CD4-positive, alpha-beta T cell treated with Interleukin-10 for 1 hour (primary cell): ENCODE measurements at places on chromosomes 6 and 20.

- no peak for DNase-seq
Observed at GRCh38 chr6:149445095-149445466, 39.7 kb downstream of the ZC3H12D start.

DNA sequence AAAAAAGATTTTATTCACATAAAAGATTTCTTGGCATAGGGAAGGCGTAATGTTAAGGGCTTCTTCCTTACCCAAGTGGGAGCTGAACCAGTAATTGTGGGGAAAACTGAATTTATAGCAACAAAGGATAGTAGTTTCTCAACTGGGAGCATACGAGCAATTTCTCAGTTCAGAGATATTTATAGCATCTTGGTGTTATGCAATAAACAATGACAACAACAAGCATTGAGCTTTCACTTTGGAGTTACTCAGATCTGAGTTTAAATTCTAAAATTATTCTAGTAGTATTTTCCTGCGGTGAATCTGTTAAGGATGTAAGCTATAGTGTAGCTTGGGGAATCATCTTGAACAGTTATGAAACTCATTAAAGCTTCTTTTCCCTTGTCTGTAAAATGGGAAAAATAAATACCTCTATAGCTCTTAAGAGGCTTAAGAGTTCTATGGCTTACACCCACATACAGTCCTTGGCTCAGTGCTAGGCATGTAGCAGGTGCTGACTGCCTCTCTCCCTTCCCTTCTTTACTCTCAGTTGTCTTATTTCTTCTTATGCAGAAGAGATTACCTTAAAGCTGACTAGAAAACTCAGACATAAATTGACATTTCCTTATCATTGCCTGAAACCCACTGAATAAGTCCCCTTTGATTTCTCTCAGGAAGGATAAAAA, 58.8 kb downstream of the SAMD5 start:
- no peak for DNase-seq

- DNase-seq = no peak
Observed at GRCh38 chr6:30355281-30355680, 10.3 kb downstream of the RPP21 start.

DNA sequence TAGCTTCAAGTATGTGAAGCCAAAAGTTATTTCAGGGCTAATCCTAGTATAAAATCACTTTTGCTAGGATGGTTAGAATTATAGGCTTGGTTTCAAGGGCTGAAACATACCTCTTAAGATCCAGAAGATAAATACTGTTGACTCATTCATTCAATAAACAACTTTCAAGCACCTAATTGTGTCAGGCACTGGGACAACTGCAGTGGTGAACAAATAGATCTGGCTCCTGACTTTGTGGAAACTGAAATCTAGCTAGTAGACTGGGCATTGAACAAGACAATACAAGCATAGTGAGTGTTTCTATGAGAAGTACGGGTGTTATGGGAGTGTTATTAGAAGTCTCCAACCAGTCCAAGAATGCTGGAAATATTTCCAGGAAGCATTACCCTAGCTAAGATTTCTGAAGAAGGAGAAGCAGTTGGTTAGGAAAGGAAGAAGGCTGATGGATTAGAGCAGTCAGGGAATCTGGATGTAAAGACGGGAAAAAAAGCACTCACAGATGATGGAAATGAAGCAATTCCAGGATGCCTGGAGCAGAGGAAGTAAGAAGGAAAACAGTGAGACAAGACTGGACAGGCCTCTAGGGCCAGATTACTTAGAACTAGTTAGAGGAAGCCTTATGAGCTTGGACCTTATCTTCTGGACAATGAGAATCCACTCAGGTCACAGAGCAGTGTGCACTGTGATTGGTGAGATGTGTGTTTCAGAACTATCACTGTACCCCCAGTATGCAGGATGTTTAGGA, 132.6 kb upstream of the RAB32 start:
- DNase-seq = no peak

DNA sequence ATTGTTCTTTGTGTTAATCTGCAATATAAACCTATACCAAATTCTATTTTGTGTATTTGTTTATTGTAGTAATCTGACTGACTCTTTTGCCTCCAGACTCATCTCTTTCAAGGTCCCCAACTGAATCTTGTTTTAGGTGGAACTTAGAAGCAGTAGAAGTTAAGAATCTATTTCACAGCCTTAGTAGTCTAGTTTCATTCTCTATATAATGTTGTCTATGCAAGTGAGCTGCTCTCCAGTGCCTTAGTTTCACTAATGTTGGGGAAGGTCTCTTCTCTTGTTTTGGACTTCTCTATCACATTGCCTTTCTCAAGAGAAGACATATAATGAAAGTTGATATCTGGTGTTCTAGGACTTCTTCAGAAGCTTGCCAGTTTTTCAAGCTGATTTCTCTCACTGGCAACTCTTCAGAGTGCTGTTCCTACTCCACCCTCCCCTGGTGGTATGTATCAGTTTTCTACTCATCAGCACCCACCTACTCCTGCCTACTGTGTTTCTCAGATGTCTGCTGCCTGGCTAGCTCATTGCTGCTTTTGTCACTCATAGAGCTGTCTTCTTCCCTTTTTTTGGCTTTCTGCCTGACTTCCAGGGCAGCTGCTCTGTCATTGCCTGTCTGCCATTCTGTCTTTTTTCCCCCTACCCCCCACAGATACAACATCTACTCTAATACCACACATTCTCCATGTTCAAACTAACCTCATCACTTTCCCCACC, 82.1 kb downstream of the PTPRA start:
- no peak for DNase-seq
